ENCODE measurements at places on chromosomes 1 and 21.
A peak's percentile ranks its signal among the peaks of the same experiment; 100 is the strongest.

DNA sequence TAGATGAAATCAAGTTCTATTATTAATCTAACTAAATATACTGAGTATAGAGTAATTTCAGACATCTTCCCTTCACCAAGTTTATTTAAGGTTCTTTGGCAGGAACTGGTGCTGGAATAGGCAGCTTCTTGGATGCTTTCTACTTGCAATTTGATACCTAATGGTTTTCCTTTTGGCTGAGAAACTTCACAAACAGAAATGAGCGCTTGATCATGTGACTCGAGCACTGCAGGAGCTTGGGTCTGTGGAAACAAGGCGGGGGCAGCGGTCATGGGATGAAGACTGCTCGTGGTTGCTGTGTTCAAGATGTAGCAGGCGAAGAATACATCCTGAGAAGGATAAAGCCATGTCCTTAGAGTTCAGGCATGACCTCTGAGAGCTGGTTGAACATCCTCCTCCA is 136.8 kb downstream of the PTPRC start:
- no peak for DNase-seq

- no peak for DNase-seq
Measured at GRCh38 chr1:101221945-101222429, 14.8 kb upstream of the S1PR1 start.

GRCh38 chr21:33396951-33397350 is 6.3 kb upstream of the IFNGR2 start:
- DNase-seq, result no peak

- DNase-seq, result peak; percentile 9
Measured at GRCh38 chr1:91166106-91166712, 144.4 kb upstream of the ZNF644 start.

- no peak for DNase-seq
Measured at GRCh38 chr1:115539061-115539460, 102.7 kb upstream of the VANGL1 start.

GRCh38 chr1:150493175-150493574 is 6.0 kb downstream of the TARS2 start:
- no peak for DNase-seq

GRCh38 chr1:7366955-7367665 is 404.0 kb upstream of the VAMP3 start:
- no peak for DNase-seq

DNA sequence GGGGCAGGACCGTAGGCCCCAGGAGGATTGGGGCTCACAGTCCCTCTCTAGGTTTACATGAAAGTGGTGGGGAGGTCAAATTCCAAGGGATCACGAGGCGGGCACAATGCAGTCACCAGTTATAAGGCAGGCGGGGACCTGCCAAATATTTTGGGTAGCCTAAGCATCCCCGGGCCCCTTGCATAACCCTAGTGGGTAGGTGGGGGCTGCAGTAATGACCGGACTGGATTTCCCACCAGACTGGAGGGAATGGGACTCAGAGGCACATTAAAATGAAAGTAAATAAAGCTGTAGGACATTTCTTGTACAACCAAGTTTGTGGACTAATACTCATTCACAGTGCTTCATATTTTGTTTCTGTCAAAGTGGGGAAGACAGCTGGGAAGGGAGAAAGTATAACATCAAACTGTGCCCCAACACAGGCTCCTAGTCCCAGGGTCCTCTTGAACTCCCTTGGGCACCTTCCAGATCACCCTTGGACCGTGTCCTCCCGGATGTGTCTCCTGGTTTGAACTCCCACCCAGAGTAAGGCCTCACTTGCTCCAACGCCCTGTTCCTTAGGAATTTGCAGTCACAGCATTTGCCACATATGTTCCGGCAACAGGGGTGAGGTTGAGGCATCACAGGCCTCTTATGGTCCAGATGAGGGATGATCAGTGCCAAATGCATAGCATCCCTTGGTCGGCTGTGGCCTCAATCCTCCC is 28.4 kb upstream of the KIAA0040 start:
- no peak for DNase-seq

DNA sequence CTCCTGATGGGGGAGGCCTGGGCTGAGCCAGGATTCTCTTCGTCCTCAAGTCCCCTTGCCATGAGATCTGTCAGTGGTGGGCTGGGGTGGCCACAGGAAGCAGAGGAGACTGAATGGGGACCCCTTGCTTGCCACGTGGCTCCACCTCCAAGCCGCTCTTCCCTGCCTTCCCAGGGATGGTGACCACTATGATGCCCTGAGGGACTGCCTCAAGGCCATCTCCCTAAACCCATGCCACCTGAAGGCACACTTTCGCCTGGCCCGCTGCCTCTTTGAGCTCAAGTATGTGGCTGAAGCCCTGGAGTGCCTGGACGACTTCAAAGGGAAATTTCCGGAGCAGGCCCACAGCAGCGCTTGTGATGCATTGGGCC is 20.9 kb upstream of the TMEM222 start:
- DNase-seq, result no peak

GRCh38 chr1:65048335-65048734 is 82.0 kb upstream of the JAK1 start:
- DNase-seq, result no peak

DNA sequence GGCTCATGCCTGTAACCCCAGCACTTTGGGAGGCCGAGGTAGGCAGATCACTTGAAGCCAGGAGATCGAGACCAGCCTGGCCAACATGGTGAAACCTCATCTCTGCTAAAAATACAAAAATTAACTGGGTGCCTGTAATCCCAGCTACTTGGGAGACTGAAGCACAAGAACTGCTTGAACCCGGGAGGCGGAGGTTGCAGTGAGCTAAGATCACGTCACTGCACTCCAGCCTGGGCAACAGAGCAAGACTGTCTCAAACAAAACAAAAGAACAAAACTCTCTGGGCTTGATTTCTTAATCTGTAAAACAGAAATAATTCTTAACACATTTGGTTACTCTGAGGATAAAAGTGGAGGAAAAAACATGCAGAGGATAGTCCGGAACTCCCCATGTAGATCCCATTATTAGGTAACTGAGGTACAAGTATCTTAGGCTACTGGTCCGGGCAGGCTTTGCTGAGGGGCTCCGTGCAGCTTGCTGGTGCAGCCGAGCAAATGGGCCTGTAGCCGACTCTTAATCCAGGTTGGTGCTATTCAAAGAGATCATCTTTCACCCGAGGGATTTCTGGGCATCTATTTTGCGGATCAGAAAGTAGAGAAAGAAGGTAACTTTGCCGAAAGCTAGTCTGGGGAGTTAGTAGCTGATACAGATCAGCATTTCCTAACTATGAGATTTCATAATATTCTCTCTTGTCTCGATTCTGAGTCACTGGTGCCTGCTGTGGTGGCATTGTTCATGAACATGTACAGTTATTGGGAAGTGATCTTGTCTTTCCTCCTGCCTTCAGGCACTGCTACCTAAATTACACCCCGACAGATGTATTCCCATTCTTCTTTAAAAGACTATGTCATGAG is 56.8 kb downstream of the NFIA start:
- DNase-seq, result peak; percentile 5

DNA sequence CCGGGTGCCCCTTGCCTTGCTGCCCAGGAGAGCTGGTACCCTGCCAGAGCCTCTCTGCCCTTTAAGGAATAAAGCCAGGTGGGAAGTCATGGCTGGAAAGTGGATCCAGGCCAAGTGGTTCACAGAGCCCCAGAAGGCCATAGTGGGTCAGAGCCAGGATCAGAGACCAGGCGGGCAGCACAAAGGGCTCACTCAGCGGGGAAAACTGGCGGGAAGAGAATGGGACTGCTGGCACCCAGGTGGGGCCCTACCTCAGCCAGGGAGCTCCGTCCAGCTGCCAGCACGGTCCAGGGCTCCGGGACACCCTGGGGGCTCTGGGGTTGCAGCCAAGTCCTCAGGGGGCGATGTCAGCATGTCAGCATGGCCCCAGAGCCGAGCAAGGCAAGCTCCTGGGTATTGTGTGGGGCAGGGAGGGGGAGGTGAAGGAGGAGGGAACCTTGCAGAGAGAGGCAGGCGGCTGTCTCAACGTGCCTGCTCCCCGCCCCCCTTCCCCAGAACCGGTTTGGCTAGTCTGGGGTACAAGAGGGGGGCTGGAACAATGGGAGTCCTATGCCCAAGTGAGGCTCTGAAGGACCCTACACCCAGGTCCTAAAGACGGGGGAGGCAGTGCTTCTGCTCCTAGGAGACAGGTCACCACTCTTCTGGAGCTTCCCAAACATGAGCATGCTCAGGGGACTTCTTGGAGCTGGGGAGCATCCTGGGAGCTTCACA is at the start of gene ARHGEF19:
ARHGEF19 (minus strand) TSS at position 402 of the 711 bp plus-strand sequence. CDS start 3,598 bp downstream, outside the sequence.
- no peak for DNase-seq

GRCh38 chr21:44024887-44025353 is 12.8 kb downstream of the TRAPPC10 start:
- no peak for DNase-seq

DNA sequence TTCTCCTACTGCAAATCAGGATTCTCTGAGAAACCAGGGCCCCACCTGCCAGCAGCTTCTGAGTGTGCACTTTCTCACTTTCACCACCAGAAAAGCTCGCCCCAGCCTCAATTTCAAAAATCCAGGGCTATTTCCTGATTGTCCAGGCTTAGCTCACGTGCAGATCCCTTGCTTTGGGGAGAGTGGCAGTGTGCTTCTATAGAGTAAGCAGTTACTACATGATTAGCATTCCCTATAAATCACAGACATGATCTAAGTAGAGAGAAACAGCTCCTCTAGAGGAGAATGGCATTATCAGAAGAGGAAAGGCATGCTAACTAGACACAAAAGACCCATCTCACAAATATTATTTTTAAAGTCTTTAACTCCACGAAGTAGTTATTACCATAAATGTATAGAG is 456.0 kb upstream of the PKN2 start:
- no peak for DNase-seq

All from CD4-positive, alpha-beta T cell treated with Interferon gamma for 1 hour (primary cell).